ENCODE measurements at places on chromosomes 1 and 21.

DNA sequence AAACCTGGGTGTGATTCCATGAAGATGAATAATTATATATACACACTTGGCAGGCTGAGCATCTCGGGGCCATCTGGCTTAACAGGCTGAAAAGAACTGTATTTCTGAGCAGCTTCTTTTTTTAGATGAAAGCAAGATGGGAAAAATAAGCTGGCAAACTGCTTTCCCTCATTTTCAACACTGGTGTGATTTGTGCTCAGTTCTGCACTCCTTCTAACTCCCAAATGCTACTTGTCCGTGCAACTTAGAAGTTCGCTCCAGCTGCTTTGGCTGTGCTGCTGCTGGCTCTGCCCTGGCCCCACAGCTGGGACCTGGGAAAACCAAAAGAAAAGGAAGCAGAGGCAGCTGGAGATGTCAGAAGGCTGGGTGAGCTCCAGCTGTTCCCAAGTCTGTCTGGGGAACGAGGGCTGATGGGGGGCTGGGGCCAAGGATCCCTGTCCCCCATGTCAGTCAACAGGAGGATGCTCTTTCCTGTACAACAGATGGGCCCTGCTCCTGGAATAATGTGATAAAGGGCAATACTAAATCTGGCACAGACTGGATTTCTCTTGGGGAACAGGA, 44.9 kb downstream of the PAFAH2 start:
- DNase-seq: peak; percentile 35

- peak; percentile 13 for DNase-seq
Observed at GRCh38 chr1:159172614-159173291, 1.3 kb downstream of the CADM3 start.

GRCh38 chr21:45838634-45839033, 142.9 kb upstream of the COL6A1 start:
- DNase-seq: peak; percentile 80

GRCh38 chr1:41497056-41497440, 12.6 kb upstream of the EDN2 start:
- DNase-seq: no peak

- DNase-seq: peak; percentile 64
Observed at GRCh38 chr21:37374027-37374426, 7.5 kb downstream of the DYRK1A start.

- peak; percentile 22 for DNase-seq
Observed at GRCh38 chr1:175192630-175193526, at the start of gene KIAA0040. Gene KIAA0040, minus strand, starts transcription at chr1:175192776. Its CDS starts 31,763 bp downstream, at chr1:175161013.

DNA sequence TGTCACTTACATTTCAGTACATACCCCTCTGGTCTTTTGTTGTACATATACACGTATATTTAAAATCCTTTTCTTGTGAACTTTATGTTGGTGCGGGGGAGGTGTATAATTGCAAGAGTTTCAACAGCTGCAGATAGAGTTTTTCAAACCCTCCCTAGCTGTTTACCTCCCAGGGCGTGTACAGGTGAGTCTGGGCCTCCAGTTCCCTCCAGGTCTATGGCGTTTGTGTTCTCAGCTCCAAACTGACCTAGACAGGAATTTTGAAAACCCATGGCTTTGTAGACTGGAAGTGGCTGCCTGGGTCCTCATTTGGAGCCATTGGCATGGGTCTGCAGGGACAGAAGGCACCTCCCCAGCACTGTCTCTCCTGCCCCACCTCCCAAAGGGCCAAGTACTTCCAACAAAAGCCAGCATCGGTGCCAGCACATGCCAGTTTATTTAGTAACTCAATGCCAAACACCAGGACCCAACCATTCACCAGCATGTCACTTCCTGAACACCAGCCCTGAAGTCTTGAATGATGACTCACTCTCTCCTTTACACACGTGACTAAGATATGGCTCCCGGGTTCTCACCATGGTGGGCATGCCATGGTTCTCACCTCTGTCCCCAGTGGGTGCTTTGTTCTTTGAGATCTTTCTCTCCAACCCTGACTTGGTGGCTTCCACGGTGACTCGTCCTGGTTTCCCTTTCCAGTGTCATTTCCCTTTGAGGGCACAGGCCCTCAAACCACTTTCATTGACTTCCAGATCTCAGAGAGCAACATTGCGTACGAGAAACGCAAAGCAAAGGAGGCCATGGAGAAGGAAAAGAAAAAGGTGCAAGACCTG, 57.3 kb upstream of the EFHD2 start:
- DNase-seq: peak; percentile 84

- no peak for DNase-seq
Observed at GRCh38 chr1:72063364-72064044, 218.8 kb downstream of the NEGR1 start.

DNA sequence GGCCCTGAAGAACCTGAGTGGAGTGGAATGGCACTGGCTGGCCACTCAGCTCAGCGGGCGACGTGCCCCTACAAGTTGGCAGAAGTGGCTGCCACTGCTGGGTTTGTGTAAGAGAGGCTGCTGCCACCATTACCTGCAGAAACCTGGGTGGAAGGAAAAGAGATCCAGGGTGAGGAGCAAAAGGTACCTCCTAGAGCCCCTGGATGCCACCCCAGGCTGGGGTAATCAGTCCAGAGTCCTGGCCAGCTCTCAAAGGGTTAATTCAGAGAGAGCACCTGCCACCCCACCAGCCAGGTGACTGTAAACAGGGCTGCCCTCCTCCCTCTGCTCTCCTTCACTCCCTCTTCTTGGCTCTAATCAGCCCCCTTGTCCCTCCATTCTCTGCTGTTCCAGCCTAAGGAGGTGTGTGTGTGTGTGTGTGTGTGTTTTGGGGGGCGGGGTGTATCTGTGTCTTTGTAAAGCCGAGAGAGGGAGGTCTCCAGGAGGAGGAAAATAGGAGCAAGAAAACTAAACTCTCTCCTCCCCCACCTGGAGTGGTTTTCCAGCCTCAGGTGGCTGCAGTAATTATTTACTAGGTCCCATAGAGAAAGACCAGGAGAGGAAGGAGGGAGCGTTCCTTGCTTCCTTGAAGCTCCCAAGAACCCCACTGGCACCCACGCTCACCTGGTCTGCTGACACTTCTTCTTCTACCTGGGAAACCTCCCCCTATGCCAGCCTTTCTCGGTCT, 12.6 kb downstream of the TRIM46 start:
- no peak for DNase-seq

- DNase-seq: no peak
Observed at GRCh38 chr1:225965231-225965630, 24.2 kb upstream of the LEFTY2 start.

DNA sequence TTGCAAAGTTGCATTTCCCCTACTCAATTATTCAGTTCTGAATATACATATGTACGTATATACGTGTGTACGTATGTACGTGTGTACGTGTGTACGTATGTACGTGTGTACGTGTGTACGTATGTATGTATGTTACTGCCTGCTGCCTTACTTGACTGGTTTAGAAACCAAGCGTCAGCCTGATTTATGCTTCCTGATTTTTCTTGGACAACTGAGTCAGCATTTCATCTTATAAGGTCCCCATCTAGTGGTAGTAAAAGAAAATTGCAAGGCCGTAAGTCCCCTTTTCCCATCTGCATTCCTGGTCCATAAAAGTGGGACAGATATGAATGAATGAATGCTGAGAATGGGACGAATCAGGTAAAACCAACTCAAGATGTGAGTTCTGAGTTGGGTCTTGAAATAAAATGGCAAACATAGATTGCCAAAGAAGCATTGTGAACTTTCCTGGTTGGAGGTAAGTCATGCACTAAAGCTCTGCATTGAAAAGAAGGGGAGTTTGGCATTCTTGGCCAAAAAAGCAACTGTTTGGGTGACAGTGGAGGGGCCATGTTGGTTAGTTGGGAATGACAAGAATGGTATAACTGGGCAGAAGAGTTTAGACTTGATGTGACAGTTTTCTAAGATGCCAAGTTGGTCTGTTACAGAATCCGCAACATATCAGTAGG, 76.4 kb upstream of the DNAH14 start:
- peak; percentile 67 for DNase-seq

DNA sequence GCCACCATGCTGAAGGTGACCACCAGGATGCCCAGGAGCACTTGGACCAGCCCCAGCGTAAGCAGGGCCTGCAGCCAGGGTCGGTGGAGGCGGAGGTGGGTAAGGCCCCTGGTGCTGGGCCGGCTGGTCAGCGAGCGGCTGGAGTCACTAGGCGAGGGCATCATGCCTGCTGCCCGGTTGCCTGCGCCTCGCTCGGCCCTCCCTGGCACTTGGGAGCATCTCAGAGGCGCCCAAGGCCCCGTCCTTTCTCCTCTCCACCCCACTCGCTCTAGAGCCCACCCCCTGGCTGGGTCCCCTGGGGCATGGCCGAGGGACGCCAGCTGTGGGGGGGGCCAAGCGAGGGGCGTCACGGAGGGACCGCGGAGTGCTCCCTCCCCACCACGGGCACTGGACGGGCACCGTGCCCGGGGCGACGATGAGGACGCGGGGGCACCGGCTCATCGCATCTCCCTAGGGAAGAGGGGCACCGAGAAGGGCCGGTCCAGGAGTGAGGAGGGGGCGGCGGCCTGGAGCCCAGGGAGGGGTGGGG, 505 bp downstream of the ENTREP3 start:
- DNase-seq: no peak

DNA sequence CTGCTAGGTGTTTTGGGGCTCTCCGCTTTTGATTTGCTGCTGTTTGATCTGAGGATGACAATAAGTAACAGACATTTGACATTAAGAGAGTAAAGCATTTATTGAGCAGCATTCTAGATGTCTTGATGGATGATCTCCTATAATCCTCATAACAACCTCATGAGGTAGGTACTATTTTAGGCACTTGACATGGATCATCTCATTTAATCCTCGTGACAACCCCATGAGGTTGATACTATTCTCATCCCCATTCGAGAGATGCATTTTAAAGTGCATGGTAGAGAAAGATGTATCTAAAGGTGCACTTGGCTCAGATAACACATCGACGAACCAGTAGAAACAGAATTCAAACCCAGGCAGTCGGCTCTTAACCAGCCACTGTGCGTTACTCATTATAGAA, 26.6 kb downstream of the TCEA3 start:
- no peak for DNase-seq

- peak; percentile 67 for DNase-seq
Observed at GRCh38 chr1:85894651-85895050, 186.4 kb upstream of the ZNHIT6 start.

DNA sequence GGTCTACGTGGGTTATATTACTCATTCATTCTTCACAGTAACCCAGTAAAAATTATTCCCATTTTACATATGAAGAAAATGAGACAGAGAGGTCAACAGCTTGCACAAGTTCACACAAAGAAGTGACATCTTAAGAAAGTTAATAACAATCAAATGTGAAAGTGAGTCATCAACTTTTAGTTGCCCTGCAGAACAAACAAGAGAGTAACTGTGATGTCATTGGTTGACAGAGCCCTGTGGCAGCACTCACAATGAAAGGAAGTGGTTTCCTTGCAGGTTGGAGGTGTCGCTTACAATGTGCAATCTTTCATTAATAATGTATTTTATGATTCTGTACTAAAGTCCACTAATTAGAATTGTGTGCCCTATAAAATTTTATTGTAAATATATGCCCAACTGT, 369.6 kb downstream of the RYR2 start:
- DNase-seq: no peak

GRCh38 chr1:230375147-230375546, 51.0 kb downstream of the PGBD5 start:
- no peak for DNase-seq

- no peak for DNase-seq
Observed at GRCh38 chr21:37601915-37602314, 235.3 kb downstream of the DYRK1A start.

- DNase-seq: no peak
Observed at GRCh38 chr1:231153726-231154125, 8.1 kb upstream of the TRIM67 start.

DNA sequence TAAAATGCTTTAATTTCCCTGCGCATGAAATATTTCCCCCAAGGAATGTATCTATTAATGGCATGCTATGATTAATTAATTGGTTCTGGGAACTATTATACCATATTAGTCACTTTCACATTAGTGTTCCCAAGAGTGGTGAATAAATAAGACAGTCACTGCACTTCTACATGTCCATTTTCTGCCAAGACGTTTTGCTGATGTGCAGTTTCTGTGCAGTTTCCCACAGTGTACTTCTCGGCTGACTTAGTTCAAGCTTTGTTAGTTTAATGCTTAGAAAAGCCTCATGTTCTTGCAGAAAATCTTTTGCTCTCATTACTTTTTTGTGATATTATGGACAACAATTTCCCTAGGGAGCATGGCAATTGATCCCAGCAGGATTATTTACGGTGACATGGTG, 1014.5 kb downstream of the BRINP3 start:
- DNase-seq: no peak

DNA sequence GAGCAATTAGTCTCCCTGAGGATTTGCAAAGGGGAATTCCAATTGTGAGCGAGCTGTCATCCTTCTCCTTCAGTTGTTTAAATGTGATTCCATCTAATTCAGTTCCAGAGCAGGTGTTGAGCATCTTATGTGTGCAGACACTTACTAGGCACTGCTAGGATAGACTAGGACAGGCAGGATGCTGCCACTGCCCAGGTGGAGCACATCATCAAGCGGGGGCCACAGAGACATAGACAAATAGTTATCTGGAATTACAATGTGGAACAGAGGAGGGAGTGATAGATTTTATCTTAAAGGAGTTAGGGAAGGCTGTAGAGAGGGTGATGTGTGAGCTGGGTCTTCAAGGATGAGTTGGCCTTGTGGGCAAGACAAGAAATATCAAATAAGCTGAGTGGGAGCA, 55.9 kb downstream of the CDC7 start:
- DNase-seq: no peak

GRCh38 chr1:169511316-169512005, 25.7 kb upstream of the SLC19A2 start:
- DNase-seq: peak; percentile 30

- DNase-seq: peak; percentile 84
Observed at GRCh38 chr1:103197216-103197615, 88.9 kb upstream of the COL11A1 start.

DNA sequence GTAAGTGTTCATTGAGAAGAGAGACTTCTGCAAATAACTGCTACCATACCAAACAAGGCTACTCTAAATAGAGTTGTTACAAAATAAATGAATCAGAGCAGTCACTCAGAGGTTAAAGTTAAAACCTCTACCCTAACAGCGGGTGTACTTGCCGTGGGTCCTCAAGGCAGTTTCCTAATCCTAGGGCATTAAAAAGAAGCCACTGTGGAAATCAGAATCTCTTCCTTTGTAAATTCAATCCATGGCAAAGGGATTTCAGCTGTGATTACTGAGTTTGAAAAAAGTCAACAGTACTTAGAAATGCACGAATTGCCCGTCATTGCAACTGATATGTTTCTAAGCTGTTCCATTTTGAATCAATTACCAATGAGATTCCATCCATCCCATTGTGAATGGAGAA, 13.5 kb downstream of the TBX15 start:
- DNase-seq: no peak

DNA sequence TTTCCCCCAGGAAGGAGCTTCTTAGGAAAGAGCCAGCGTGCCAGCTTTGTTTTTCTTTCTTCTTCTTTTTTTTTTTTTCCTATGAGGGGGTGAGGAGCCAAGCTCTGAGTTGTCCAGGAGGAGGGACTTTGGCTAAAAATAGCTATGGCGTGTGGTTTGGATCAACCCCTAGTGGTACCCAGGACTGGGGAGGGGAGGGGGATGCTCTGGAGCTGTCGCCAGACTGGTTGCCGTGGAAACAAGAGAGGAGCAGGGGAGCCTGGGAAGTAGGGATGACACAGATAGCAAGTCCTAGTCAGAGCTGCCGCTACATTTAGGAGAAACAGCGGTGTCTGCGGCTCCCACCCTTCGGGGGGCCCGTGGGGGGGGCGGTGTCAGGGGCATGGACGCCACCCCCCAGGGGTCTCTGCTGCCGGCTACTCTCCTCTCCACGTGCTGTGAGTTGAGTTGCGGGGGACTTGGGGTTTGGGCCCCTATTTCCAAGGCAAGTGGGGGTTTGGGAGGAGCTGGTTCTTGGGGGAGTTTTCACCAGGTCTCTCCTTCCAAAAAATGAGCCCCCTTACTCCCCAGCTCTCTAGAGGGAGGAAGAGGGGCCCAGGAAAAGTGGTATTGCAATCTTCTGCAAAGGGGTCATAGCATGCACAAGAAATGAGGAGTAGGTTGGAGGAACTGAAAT, at the start of gene KCNJ9:
KCNJ9 (plus strand) TSS at position 278 of the 676 bp plus-strand sequence. CDS start 2,493 bp downstream, outside the sequence.
- DNase-seq: peak; percentile 85
